ENCODE measurements at places on chromosomes 2 and 18.

GRCh38 chr18:62396381-62396780, 71.3 kb downstream of the TNFRSF11A start:
- DNase-seq = no peak

GRCh38 chr2:8427211-8427610, 254.6 kb upstream of the ID2 start:
- no peak for DNase-seq

DNA sequence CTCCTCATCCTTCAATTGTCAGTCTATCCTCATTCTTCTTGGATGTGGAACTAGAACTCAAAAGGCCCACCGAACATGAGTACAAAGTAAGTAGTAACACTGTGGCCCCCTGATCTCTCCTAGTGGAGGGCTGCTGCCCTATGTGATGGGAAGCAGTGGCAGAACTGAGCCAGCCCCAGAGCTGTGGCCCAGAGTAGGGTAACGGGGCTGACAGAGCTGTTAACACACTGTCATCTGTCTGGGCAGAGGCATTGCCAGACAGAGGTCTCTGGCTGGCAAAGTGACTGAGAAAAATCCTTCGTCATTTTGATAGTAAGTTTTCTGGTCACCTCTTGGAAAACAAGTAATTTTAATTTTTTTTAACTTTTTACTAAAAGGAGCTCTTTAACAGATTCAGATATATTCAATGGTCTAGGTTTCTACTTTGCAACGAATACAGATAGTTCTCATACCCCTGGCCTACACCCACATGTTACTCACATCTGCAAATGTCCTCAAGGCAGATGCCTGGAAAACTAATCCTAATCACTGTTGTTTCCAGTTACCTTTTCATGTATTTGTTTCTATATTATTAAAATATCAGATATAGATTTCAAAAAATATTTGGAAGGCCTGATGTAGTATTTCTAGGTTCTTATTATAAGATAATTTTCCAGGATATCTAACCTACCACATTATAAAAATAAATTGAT, 588.7 kb downstream of the CPS1 start:
- no peak for DNase-seq

DNA sequence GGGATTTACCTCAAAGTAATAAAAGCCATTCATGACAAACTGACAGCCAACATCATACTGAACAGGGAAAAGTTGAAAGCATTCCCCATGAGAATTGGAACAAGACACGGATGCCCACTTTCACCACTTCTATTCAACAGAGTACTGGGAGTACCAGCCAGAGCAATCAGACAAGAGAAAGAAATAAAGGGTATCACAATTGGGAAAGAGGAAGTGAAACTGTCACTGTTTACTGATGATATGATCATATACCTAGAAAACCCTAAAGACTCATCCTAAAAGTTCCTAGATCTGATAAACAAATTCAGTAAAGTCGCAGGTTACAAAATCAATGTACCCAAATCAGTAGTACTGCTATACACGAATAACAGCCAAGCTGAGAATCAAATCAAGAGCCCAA, 17.2 kb upstream of the ASB18 start:
- no peak for DNase-seq

GRCh38 chr2:234139755-234140154, 89.3 kb downstream of the SPP2 start:
- no peak for DNase-seq

DNA sequence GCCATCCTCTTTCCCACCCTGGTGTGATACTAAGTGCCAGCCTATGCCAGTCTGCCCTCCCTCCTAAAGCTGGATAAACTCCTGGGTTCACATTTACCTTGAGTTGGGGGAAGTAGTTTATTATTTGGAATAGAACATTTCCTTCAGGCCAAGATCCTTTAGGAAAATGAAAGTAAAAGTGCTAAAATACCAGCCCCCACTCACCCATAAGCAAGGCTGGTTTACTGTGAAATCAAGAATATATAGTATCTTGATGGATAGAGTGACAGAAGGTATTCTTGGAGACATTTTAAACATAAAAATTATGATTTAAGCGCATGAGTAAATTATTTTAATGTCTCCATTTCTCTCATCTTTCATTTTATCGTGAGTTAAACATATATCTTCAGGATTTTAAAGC, 27.1 kb downstream of the ZNF532 start:
- DNase-seq = no peak

DNA sequence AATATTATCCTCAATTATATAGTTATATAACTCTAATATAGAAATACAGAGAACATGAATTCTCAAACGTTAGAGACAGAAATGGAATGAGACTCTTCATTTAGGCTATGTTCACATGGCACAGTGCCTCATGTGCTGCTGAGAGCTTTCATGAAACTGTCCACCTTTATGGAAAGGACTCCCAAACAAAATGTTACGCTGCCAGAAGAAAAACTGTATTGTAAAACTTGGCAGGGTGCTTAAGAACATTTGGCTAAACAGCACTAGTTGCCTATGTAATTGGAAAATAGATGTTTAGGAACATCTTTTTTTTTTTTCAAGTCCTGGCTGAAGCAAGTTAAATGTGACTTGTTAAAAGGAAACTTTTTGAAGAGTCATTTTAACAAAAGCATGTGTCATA, 396.0 kb downstream of the ERBB4 start:
- no peak for DNase-seq

DNA sequence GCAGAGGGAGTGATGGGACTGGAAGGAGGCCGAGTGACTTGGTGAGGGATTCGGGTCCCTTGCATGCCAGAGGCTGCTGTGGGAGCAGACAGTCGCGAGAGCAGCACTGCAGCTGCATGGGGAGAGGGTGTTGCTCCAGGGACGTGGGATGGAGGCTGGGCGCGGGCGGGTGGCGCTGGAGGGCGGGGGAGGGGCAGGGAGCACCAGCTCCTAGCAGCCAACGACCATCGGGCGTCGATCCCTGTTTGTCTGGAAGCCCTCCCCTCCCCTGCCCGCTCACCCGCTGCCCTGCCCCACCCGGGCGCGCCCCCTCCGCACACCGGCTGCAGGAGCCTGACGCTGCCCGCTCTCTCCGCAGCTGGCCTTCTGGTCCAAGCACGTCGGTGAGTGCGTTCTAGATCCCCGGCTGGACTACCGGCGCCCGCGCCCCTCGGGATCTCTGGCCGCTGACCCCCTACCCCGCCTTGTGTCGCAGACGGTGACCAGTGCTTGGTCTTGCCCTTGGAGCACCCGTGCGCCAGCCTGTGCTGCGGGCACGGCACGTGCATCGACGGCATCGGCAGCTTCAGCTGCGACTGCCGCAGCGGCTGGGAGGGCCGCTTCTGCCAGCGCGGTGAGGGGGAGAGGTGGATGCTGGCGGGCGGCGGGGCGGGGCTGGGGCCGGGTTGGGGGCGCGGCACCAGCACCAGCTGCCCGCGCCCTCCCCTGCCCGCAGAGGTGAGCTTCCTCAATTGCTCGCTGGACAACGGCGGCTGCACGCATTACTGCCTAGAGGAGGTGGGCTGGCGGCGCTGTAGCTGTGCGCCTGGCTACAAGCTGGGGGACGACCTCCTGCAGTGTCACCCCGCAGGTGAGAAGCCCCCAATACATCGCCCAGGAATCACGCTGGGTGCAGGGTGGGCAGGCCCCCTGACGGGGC, 4.6 kb downstream of the PROC start:
- DNase-seq = no peak

- DNase-seq = no peak
Observed at GRCh38 chr2:205758500-205758899, 76.2 kb downstream of the NRP2 start.

DNA sequence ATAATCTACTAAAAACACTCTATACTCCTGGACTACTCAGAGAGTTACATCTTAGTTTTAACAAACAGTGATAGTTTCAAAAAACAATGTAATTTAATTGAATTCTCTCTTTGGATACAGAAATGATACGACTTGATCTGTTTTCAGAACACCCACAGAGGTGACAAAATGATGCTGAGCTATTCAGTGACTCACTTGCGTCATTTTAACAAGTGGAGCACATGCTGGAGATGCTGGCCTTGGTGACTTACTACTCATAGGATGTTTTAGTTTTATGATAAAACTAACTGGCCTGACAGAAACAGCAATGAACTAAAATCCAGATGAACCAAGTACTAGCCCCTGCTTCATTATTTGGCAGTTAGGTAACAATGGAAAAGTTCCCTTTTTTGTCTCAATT, 101.3 kb upstream of the ITGB6 start:
- no peak for DNase-seq

GRCh38 chr2:232211743-232212686, 166.5 kb upstream of the ALPP start:
- no peak for DNase-seq

GRCh38 chr2:1571477-1572417, 158.5 kb downstream of the TPO start:
- DNase-seq = no peak

GRCh38 chr2:136051001-136051724, 65.7 kb upstream of the DARS1 start:
- no peak for DNase-seq

DNA sequence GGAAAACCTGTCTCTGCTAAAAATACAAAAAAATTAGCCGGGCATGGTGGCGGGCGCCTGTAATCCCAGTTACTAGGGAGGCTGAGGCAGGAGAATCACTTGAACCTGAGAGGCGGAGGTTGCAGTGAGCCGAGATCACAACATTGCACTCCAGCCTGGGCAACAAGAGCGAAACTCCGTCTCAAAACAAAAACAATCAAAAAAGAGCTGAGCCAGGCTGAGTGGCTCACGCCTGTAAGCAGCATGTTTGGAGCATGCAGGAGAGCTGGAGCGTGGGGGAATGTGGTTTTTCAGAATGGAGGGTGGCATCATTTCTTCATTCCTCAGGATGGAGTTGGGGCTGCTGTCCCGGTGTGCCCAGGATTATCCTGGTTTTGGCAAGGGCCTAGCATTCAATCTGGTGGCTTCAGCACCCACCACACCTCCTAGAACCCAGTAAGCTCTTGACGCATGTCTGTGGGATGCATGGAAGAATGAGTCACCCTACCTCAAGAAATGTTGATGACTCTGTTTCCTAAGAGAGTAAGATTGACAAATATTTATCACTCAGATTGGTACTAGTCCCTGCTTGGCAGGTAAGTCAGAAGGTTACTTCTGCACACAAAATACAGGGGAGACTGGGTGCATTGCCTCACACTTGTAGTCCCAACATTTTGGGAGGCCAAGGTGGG, 90.2 kb upstream of the ODC1 start:
- no peak for DNase-seq

DNA sequence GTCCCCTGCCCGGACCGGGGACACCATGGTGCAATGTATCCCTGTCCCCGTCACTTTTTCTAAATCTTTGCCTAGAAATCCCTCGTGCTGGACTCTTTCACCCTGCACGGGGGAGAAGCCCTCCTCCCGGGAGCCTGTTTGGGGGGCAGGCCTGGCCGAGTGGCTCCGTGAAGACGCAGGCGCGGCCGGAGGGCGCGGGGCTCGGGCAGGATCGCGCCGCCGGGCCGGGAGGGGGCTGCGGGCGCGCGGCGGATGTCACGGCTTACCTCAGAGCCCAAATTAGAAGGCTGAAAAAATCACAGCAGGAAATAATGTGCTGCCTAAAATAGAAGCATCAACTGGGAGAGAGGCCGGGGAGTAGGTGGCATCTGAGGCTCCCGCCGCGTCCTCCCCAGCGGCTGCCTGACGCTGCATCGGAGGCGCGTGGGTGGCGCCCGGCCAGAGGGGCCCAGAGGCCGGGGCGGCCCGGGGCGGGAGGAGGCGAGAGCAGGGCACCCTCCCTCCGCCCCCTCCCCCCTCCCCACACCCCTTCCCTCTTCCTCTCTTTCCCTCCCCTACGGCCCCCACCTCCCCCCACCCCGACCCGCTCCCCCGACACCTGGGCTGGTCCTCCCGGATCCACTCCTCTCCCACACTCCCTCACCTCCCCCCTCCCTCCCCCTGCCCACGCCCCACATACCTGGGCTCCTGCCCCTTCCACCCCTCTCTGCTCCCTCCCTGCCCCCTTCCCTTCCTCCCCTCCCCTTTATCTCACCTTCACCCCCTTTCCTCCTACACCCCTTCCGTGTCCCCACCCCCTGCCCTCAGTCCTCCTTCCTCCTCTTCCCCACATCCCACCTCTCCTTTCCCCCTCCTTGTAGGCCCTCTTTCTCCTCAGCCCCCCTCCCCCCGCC, 51.9 kb downstream of the SLC4A1AP start:
- DNase-seq = peak; percentile 38

- DNase-seq = no peak
Observed at GRCh38 chr2:11177871-11178690, 22.8 kb downstream of the SLC66A3 start.

DNA sequence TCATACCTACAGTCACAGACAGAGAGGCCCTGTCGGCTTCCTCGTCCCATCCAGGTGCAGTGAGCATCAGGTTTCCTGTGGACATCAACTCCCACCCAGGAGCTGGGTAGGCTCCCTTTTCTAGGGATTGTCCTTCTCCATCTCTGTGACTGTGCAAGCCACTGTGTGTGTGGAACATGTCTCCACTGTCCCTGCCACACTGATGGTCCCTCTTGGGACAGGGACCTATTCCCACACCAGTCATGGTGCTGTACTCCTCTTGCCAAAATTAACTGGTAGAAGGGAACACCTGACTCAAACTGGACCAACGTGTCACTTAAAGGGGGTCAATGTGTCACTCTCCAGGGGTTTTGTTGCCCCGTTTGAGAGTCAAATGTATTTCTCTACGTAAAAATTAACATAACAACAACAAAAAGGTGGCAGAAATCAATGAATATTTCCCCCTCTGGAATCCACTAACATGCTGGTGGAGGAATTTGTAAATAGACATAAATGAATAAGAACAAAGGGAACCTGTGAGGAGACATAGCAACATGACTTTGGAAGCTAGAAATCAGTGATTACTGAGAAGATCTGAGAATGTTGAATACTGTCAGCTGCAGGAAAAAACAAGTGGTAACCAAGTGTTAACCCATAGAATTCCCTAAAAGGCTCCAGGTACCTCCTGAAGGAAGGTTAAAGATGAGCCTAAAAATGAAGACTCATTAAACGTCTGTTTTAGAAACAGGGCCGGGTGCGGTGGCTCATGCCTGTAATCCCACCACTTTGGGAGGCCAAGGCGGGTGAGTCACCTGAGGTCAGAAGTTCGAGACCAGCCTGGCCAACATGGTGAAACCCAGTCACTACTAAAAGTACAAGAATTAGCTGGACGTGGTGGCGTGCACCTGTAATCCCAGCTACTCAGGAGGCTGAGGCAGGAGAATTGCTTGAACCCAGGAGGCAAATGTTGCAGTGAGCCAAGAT, 40.4 kb downstream of the SH2D6 start:
- no peak for DNase-seq

GRCh38 chr2:47086054-47086471, 69.0 kb downstream of the STPG4 start:
- no peak for DNase-seq

DNA sequence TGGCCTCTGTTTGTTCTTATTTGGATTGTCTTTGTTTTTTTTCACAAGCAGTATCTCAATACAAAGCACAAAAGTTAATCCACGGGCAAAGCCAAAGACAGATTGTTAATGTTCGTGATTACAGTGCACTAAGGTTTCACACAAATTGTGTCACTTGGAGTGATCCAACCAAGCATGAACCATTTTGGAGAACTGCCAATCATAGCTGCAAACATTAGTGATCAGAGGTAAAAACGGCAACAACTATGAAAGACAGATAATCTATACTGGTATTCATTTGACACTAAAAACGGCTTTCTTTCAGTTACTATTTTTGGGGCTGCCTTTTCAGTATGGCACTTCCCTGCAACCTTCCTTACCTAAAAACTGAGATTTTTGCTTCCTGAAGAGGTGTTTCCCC, 213.1 kb upstream of the GULP1 start:
- no peak for DNase-seq

GRCh38 chr2:94997981-94998930, 27.3 kb upstream of the MAL start:
- DNase-seq = no peak

All from CD4-positive, alpha-beta T cell treated with Interleukin-1 beta for 1 hour (primary cell).